ENCODE measurements at places on chromosomes 1 and 21.

DNA sequence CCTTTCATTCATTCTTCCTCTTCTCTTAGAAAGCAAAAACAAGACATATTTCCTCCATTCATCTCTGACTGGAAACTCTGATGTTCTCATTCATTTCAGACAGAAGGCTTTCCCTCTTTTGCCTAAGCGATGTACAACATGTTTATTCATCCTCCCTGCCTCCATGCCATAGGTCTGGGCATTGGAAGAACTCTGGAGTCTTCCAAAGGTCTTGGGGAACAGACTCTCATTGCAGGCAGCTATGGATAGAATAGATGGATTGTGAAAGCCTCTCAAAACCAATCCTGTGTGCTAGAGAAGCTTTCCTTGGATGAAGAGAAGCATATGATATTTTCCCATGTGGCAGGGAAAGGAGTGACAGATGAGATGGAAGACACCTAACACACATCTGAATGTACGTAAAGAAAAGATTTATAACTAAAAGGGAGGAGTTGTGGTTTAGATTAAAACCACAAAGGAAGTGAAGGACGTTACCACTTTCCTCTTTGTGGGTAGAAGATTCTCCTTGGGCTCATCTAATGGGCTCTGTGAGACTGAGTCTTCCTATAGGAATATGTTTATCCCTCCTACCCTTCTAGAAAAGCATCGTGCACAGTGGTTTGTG is 38.7 kb downstream of the BCL9 start:
- no peak for DNase-seq

DNA sequence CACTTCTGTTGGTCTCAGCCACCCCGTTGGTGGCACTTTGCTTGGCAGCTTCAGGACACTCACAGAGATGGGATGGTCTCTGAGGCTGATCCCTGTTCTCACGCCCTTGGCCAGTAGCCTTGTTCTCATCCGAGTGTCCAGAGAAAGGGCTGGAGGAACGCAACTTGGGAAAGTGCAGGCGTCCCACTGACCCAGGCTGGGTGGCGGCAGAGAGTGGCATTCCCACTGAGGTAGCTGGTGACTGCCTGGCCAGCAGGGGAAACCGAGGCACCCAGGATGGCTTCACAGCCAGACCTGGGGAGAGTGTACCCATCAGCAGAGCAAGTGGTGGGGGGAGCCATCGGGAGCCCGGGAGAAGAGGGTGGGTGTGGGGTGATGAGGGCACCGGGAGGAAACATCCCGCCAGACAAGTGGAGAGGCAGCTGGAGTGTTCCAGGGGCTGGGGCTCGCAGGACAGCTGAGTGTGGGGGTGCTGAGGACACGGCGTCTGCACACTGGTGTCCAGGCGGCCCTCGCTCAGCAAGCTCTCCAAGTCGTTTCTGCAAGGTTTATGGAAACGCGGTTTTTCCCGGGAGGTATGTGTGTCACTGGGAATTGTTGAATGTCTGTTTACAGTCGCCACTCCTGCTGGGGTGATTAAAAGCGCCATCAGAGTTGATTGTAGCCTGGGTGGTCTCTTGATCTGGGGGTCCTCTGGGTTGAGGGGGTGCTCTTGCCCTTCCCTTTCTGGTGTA is 97.8 kb downstream of the SIK1 start:
- DNase-seq, result no peak

DNA sequence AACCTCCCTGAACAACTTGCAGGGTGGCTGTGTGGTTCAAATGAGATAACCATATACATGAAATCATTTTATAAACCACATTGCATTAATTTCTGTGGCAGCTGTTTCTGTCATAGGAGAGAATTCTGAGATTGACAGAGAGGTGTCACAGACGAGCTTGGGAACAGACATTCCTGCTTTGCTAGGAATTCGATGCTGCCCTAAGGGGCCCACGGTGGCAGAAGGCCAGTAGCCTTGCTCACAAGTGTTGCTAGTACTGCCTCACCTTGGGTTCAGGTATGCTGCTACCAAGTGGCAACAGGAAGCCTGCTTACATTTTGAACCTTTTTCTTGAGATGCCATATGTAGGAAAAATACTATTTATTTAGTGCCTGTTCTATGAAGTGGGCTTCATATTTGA is 13.4 kb downstream of the KCNA10 start:
- no peak for DNase-seq

GRCh38 chr1:2978691-2979190 is 42.5 kb upstream of the ACTRT2 start:
- DNase-seq, result no peak

DNA sequence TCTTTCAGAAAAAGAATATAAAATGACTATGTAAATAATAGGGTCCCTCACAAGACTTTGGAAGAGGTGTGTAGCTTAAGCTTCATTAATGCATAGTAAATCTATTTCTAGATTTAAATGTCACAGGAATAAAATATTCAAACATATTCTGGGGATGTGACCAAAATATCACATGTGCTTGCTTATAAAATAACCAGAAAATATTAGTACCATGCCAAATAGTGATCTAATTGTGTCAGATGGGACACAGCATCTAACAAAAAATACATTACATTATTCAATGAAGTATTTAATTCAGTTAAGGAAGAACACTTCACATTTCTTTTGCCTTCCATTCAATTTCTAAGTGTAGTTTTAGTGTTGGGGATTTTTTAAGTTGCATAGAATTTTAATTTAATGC is 179.5 kb downstream of the LRRC40 start:
- no peak for DNase-seq

- no peak for DNase-seq
These were observed 32.7 kb downstream of the HSPG2 start for GRCh38 chr1:21904454-21904703.

GRCh38 chr1:240888039-240888786 is 276.3 kb upstream of the GREM2 start:
- DNase-seq, result no peak

GRCh38 chr1:101116006-101116405 is 90.4 kb upstream of the DPH5 start:
- DNase-seq, result no peak

GRCh38 chr1:66495495-66495894 is 38.5 kb upstream of the SGIP1 start:
- no peak for DNase-seq

DNA sequence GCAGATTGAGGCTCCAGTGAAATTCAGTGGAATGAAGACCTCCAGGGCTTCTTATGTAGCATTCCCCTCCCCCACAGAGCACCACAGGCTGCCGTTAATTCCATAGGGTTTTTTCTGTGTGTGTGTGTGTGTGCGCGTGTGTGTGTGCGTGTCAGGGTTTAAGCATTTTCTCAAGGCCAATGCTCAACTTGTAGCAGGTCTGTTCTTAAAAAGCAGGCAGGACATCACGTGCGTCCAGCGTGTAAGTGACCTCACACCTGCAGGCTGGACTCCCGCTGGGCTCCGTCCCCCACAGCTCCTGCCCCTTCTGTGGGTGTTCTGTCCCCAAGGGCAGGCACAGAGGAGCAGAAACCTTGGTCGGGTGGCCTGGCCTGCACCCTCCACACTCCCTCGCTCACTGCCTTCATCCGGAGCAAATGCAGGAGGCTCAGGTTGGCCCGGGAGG is 5.3 kb downstream of the PRDM16 start:
- no peak for DNase-seq

DNA sequence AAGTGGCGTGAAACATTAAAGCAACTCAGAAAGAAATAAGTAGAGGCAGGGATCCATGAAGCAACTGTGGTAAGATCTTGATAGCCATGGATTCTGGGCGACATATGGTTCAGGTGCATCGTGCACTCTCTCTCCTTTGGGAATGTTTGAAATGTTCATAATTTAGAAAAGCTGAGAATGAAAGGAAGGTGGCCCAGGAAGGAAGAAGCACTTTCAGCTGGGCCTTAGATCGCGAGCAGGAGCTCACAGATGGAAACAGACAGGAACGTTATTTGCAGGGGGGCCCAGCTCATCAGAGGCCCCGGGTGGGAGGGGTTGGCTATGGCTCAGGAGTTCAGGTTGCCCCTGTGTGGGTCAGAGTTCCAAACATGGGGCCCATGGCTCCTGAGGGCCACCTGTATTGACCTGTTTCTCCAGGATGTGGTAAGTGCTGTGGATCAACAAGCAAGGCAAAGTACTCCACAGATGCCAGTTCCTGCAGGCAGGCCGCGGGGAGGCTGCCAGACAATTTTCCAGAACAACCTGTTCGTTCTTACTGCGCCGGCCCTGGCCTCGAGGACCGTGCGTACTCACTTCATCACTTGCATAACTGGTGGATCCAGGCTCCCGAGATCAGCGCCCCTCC is 253.2 kb downstream of the TOMM20 start:
- no peak for DNase-seq

- no peak for DNase-seq
These were observed 1.3 kb downstream of the SLAMF1 start for GRCh38 chr1:160645386-160646130.

GRCh38 chr1:53367503-53368313 is 39.8 kb upstream of the LRP8 start:
- no peak for DNase-seq

- no peak for DNase-seq
These were observed 2.2 kb downstream of the TOMM40L start for GRCh38 chr1:161228032-161228431.

GRCh38 chr1:37556712-37557196 is at the start of gene DNALI1:
DNALI1 (plus strand) TSS chr1:37556940; CDS start chr1:37556995, 55 bp downstream.
- DNase-seq, result peak; percentile 4

DNA sequence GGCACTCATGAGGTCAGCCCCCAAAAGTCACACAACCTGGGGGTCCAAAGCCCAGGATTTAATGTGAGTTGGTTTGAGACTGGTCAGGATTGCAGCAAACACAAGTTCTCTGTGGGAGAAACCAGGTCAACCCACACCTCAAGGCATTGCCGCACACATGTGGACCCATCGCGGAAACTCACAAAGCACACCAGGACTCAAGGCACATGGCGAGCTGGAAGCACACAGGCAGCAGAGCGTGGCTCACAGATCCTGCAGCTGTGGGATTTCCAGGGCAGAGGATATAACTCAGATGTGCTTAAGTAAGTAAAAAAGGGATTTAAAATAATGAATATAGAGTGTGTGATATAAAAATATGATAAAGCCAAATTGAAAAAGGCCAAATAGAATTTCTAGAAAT is 51.6 kb upstream of the ADARB1 start:
- no peak for DNase-seq

- peak; percentile 81 for DNase-seq
These were observed 45.7 kb upstream of the PRDX6 start for GRCh38 chr1:173431304-173432045.

DNA sequence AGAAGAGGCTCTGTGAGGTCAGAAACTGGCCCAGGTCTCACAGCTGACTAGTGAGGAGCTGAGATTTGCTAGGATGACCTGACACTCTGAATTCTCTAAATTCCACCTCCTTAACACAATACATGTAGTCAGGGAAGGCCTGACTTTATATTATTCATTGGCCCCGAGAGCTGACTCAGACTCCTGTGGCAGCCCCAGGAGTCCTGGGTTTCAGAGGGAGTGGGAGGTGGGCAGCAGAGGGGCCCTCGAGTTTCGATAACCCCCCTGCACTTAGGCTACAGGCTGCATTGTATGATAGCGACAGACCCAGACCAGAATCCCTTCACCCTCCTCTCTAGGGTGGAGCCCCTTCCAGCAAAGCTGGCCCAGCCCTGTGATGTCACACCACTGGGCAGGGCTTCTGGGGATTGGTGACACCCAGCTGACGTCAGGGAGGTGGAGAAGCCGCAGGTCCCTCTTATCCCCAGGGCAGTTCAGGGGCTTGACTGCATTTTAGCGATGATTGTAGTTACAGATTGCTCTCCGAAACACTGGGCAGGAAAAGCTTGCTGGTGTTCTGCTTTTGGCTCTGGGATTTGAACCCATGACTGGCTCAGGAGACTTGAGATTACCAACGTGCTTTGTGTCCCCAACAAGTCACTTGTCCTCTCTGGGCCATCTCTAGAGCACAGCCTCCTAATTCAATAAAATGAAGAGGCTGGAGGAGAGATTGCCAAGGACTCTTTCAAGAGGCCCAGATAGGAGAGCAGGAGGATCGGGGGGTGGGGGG is 17.0 kb upstream of the GPR37L1 start:
- DNase-seq, result no peak

DNA sequence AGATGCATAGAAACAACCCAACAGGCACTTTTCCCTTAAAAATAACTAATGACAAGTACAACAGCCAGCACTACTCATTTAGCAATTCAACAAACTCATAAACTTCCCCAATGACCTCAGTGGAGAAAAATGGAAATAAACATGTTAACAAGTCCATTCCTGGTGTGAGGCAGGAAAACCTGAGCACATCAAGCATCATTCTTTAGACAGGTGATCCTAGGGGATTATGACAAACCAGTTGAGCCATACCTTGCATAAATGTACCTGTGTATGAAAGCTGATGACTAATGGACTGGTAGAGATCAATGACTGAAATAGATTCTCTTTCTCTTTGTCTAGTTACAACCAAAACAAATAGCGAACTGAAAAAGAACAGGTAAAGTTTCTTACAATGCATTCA is 7.0 kb downstream of the COL24A1 start:
- DNase-seq, result no peak

DNA sequence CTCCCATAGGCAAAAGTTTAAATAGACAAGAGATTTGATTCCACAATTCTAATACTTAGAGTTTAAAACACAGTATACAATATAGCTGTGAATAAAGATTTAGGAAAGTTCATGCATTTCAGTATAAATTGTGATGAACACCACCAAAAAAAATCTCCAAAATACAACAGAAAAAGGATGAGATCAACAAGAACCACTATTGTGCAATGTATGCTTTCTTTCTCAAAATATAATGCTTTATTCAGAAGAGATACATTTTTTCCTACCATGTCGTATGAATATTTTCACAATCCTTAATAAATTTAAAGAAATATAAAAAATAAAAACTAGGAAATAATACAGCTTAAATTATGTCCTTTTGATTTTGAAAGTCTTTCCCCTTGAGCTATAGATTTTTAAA is 1309.2 kb downstream of the MRPL39 start:
- no peak for DNase-seq

- no peak for DNase-seq
These were observed at the start of gene AGBL4 for GRCh38 chr1:50023292-50024159. AGBL4 (minus strand) TSS chr1:50023954.

DNA sequence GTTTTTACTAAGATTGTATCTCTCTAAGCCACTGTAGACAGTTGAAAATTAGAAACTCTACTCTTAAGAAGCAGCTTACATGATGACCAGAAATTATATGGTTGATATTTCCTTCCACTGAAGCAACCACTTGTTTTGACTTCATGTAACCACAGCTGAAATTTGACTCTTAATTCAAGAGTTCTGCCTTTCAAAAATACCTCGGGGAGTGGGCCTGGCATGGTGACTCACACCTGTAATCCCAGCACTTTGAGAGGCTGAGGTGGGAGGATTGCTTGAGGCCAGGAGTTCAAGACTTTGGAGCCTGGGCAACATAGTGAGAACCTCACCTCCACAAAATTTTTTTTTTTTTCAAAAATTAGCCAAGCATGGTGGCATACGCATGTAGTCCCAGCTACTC is 4.3 kb downstream of the AMPD1 start:
- no peak for DNase-seq

GRCh38 chr1:3204725-3205124 is 135.7 kb downstream of the PRDM16 start:
- DNase-seq, result no peak

DNA sequence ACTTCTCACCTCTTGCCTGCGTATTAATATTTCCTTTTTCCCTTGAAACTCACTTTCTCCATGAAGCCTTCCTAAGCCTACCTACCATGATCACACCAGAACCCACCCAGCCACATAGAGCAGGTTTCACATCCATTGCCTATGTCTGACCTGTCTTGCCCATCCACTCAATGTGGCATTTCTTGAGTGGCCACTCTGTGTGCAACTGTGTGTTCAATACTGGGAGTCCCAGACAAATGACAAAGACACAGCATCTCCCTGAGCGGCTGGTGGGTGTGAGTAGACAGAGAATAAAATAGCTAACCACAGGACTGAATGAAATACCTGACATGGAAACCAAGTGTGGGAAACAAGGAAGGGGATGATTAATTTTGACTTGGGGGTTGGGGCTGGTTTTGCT is 3.1 kb downstream of the PTGFRN start:
- no peak for DNase-seq
